ENCODE measurements at places on chromosomes 11 and 22.

DNA sequence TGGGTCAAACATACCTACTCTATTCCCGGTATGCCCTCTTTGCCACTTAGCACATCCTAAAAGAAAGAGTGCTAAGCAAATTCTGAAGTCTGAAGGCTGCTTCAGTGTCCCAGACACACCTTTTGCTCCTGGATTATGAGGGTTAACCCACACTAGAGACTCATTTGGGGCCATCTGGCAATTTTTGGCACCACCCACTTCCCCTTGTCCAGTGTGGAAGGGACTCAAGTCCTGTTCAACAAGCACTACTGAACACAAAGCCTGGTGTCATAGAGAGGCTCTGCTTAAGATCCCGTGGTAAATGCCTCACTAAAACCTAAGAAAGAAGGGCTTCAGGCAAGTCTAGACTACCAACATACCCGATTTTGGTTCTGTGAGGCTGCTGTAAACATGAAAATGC lies 85.8 kb downstream of the SERGEF start:
- DNase-seq: no peak

DNA sequence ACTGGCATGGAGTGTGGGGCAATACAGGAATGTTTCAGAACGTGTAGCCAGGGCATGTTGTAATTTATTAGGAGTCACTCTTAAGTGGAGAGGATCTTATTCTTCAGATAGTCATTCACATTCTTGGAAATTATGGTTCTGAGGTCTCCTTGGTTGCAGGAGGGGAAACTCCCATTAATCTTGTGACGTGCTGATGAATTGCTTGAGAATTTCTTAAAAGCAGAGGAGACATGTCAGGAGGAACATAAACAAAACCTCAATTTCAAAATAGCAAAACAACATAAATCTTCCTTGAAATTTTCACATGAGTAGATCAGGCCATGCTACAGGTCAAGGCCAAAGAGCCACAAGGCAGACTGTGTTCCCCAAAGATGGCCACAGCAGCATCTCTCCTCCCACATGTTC lies 50.4 kb downstream of the ADM start:
- DNase-seq: no peak

- DNase-seq: no peak
Observed at GRCh38 chr11:132127900-132128288, 757.5 kb downstream of the NTM start.

DNA sequence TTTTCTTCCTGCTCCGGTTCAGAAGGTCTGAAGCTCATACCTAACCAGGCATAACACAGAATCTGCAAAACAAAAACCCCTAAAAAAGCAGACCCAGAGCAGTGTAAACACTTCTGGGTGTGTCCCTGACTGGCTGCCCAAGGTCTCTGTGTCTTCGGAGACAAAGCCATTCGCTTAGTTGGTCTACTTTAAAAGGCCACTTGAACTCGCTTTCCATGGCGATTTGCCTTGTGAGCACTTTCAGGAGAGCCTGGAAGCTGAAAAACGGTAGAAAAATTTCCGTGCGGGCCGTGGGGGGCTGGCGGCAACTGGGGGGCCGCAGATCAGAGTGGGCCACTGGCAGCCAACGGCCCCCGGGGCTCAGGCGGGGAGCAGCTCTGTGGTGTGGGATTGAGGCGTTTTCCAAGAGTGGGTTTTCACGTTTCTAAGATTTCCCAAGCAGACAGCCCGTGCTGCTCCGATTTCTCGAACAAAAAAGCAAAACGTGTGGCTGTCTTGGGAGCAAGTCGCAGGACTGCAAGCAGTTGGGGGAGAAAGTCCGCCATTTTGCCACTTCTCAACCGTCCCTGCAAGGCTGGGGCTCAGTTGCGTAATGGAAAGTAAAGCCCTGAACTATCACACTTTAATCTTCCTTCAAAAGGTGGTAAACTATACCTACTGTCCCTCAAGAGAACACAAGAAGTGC lies 661 bp upstream of the MALAT1 start:
- peak; percentile 43 for DNase-seq

DNA sequence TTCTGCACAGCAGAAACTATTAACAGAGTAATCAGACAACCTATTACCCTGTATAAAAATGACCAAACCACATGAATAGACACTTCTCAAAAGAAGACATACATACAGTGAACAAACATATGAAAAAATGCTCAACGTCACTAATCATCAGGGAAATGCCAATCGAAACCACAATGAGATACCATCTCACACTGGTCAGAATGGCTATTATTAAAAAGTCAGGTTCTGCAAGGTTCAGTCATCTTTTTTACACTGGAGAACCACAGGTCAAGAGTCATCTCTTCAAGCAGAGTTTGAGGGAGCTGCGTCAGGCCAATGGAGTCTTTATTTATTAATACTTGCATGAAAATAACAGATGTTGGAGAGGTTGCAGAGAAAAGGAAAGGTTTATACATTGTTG lies 40.4 kb downstream of the RCN1 start:
- DNase-seq: no peak

DNA sequence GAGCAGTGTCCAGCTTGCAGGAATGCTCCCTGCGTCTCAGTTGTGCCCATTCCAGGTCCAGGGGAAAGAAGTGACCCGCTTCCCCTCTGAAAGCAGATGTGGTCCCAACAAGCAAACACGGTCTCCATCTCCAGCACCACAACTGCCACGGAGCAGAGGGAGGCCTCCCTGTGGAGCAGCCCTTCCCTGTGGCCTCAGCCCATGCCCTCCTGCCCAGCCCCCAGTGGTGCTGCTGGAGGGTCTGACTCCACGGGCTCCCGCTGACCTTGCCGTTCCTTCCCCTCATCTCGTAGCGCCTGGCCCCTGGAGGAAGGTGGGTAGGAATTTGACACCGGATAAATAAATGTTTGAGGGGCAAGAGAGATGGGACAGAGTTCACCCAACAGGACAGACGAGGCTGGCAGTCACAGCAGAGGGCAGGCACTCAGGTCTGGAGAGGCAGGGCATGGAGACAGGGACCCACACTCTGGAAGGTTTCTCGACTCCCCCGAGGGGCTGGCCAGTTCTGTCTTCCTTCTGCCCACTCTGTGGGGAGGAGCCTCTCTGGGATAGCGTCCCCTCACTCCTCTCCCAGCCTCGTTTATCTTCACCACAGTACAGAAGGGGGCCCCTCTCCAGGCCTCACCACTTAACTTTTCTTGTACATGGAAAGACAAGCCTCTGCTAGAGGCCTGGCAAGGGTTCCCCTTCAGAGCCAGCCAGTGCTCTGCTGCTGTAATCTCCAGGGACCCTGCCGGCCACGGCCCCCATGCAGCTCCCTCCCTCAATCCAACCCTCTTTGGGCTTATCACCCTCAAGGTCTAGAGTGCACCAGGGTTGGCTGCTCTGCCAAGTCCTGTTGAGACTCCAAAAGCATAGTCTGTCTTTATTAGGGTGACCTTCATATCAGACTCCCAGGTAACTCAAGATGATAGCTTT lies 7.5 kb upstream of the ST3GAL4 start:
- no peak for DNase-seq

- DNase-seq: no peak
Observed at GRCh38 chr22:29263791-29264276, 3.9 kb downstream of the RHBDD3 start.

DNA sequence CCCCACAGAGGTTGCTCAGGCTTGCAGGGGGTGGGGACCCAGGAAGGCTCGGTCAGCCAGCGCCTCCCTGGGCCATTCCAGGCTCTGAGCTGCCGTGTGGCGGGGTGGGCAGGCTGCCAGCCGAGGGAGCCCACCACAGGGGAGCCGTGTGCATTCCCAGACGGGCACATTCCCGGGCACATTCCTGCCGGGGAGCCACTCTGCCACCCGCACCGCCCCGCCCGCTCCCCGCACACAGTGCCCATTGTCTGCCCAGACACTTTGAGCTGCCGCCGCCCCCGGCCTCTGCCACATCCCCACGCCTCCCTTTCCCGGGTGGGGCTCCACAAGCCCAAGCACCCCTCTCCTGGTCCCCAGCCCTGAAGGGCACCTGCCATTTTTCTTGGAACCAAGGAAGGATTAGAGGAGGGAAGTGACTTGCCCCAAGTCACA lies 27.4 kb downstream of the RPL3 start:
- DNase-seq: no peak

- DNase-seq: no peak
Observed at GRCh38 chr11:44365616-44366015, 55.7 kb upstream of the ALX4 start.

DNA sequence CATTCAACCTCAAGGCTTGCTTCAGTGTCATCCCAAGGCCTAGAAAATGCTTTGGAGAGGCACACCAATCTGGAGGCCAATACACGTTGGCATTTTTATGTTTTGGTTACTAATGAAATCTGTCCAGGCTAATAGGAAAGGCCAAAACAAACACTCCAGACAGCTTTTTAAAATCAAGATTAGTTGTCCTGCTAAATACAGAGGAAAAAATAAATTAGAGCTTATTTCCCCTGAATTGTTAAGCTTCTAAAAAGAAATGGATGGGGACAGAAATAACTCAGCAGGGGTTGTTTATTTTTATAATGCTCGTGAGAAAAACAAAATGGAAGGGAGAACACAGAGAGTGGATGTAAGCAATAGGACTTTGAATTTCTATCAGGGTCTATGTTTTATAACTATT lies 438.5 kb upstream of the LRRC4C start:
- DNase-seq: no peak

GRCh38 chr11:28169816-28170215 lies 61.6 kb downstream of the METTL15 start:
- no peak for DNase-seq

DNA sequence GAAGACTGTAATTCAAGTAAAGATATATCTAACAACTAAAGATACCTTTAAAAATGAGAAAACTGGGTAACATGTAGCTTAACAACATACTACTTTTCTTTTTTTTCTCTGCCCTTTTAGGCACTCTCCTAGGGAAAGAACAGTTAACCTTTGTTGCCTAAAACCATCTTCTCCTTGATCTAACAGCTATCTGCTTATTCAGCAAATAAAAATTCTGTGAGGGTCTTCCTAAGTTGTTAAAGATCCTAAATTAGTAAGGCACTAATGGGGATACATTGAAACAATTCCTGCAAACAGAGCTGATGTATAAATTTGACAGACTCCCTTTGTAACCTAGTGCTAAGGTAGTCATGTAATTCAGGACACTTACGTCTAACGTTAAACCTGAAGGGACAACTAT lies 39.1 kb downstream of the MTMR2 start:
- no peak for DNase-seq

- DNase-seq: no peak
Observed at GRCh38 chr22:29816128-29816527, 21.9 kb downstream of the ASCC2 start.

DNA sequence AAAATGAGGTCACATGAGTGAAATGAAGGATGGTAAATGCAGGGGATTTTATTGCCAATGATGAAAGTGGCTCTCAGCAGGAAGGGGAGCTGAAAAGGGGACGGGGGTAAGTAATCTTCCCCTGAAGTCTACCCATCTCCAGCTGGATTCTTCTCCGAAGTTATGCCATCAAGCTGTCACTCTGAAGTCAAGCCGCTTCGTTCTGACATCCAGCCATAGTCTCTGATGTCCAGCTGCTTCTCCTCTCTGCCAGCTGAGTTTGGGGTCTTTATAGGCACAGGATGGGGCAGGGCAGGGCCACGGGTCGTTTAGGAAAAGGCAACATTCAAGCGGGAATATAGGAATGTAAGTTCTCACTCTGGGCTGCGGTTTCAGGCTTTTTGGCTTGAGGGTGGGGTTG lies 181.9 kb upstream of the ANO3 start:
- no peak for DNase-seq

- DNase-seq: no peak
Observed at GRCh38 chr11:66414120-66414934, 6.5 kb upstream of the NPAS4 start.

DNA sequence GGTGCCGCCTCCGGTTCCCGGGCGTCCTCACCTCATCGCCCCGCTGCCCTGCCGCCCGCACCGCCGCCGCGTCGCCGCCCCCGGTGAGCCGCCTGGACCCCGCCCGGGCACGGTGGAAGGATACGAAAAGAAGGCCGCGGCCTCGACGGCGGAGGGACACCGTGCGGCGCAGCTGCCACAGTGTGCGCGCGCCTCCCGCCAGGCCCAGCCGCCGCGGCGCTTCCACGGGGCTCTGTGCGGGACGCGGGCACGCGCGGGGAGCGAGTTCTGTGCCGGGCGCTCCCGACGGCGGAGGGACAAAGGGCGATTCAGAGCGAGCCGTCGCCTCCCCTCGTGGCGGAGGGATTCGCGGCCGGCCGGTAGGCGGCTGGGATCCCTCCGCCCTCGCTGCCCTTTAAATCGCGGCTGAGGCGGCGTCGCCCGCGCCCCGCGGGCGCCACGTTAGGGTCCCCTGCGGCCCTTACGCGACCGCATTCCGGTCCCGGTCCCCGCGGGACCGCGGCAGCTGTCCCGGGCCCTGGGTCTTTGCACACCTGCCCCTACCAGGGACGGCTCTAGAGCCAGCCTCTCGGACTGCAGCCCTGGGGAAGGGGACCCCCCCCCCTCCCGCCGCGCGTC lies 568 bp upstream of the KMT5B start:
- peak; percentile 93 for DNase-seq

DNA sequence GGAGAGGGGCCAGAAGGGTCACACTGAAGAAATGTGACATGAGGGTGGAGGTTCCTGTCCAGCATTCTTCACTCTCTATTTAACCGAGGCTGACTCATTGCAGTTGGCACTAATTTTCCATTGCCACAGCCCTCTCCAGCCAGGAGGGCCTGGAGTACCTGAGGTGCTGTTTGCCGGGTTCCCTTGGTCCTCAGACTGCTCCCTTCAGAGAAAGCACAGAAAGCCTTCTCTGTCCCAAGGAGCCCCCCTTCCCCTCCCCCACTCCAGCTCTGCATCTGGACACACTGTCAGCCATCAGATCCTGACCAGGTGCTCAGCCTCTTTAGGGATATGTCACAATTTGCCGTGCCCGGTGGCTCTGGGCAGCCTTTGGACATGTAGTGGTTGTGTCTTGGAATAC lies 3.2 kb upstream of the C11orf91 start:
- no peak for DNase-seq

DNA sequence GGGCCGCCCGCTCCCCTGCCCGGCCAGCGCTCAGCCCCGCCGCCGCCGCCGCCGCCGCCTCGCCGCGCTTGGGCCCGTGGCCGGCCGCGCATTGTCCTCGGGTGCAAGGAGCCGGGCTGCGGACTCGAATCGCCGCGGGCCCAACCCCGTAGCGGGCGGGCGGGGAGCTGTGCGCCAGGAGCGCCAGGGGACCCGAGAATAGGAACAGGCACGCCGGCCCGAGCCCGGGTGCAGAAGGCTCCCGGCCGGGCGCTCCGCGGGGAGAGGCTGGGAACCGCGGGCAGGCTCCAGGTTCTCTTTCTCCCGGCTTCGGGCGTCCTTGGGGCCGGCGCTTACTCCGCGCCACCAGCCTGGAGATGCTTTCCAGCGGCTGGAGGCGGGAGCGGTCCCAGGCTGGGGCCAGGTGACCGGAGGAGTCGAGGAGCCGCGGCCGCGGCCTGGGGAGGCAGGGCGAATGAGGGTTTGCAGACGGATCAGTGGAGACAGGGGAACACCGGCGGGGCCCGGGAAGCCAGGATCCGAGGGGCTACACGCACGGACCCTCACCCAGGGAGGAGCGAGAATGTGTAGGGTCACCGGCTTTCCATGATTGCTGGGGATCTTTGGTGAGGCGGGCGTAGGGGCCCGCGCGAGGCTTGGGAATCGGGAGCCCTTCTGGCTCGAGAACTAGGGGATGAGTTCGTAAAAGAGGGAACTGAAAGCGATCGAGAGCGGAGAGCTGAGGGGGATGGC lies 726 bp downstream of the PKNOX2 start:
- peak; percentile 20 for DNase-seq

All from COR-L47 (cell line).